ENCODE measurements at places on chromosomes 1 and 21.

DNA sequence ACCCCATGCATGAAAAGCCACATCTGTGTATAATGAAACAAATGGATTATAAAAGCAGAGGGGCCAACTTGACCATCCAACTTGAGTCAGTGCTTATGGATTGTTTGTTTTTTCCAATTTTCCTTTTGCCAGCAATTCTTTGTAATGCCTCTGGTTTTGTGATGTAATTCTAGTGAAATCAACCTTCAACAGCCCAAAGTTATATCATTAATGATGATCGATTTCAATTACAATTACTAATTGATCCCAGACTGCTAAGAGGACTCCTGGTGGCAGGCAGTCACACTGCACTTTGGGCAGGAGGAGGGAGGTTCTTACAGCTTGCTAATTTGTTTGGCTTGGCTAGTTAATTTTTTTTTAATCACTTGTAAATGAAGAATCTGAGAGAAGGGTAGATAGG is 552.3 kb downstream of the NUF2 start:
- no peak for DNase-seq

DNA sequence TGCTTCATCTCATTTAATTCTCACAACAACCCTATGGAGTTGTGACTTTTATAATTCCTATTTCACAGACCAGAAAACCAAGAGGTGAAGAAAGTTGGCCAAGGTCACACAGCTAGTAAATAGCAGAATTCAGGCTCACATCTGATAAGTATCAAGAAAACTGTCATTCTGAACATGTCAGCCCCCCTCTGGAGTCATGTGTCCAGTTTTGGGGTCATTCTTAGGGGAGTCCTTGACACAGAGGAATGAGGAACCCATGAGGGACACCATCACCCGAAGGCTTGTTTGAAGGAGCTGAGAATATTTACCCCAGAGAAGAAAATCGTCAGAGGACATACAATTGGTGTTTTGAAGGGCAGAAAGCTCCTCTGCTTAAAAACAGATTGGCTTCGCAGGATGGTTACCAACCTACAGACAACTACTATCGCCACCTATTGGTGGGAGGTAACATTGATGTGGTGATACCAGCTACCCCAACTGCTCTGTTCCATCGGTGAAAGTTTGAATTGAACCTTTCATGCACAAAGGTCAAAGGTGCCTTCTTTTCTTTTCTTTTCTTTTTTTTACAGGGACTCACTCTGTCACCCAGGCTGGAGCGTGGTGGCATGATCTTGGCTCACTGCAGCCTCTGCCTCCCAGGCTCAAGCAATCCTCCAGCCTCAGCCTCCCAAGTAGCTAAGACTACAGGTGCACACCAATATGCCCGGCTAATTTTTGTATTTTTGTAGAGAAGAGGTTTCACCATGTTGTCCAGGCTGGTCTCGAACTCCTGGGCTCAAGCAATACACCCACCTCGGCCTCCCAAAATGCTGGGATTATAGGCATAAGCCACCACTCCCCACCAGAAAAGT is 31.3 kb downstream of the NCMAP start:
- DNase-seq, result no peak

GRCh38 chr21:16597753-16598152 is 868.0 kb downstream of the USP25 start:
- no peak for DNase-seq

- DNase-seq, result no peak
Measured at GRCh38 chr1:207815466-207815865, 63.6 kb downstream of the CD46 start.

DNA sequence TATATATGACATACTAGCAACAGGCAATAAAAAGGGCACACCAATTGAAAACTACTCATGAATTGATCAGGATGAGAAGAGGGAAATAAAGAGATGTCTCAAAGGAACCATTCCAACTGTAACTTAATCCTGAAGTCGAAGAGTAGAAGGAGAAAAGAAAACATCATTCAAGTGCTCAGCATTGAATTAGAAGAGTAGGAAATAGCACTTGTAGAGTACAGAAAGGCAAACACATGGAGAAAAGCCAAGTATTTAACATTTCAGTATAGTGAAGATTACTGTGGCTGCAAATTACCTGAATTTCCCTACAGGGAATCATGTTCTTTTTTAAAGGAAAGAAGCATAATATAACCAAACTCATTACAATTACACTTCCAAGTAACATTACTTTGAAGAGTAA is 205.0 kb downstream of the KCTD3 start:
- no peak for DNase-seq

- DNase-seq, result no peak
Measured at GRCh38 chr1:107795994-107796393, 169.0 kb downstream of the VAV3 start.

GRCh38 chr1:235947989-235948388 is 81.3 kb upstream of the LYST start:
- DNase-seq, result no peak

GRCh38 chr1:207868251-207868773 is 42.6 kb downstream of the CD34 start:
- no peak for DNase-seq

DNA sequence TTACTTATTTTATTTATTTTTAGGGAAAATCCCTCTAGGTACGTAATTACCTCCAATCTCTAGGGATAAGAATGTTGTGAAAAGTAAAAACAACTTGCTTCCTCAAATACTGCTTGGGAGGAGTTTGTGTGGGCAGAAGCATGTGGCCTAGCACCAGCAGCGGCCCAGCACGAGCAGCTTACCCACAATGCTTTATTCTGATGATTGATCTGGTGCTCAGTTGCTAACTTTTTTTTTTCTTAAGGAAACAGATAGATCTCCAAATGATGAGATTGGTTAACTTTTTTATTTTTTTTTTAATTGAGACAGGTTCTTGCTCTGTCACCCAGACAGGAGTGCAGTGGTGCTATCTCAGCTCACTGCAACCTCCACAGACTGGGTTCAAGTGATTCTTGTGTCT is 4.2 kb downstream of the CLIC6 start:
- DNase-seq, result no peak

- DNase-seq, result no peak
Measured at GRCh38 chr1:223802032-223802431, 43.7 kb downstream of the TP53BP2 start.

DNA sequence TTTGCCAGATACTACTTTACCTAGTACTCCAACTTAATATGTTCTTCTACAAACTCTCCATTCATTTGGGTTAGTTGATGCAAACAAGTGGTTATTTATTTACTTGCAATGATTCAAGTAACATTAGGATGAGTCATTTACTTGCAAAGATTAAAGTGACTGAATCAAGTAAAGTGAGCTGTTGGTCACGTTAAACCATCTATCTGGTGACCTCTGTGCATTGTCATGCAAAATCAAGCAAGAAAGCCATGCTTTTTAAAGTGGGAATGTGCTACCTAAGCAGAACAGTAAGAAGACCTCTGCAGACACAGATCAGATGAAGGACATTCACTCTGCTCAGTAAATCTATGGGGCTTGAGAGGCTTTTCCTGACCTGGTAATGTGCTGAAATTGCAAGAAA is 254.7 kb downstream of the LRRIQ3 start:
- no peak for DNase-seq

GRCh38 chr1:163357378-163357777 is 35.6 kb downstream of the NUF2 start:
- DNase-seq, result no peak
